Activated CD8-positive, alpha-beta memory T cell treated with anti-CD3 and anti-CD28 coated beads, Interleukin-2, amount 50 U/mL, for 4 hours (primary cell): ENCODE measurements at places on chromosomes 3 and 15.

- DNase-seq, result no peak
Measured at GRCh38 chr15:31485911-31486461, 159.4 kb downstream of the KLF13 start.

DNA sequence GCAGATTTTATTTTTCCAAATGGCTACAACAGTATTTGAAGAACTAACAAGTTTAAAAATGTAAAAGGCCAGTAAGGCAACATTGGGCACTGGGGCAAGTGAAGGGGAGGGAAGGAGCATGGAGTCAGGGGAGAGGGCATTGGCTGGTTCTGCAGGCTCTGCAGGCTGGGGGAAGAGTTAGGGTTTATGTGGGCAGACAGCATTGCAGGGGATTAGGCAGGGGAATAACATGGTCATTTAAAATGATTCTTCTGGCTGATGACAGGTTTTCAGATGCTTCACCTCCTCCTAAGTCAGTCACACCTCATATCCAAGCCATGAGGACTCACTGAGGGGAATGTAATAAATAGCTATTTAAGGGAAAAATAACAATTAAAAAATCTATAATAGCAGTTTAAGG is 52.6 kb downstream of the BTD start:
- no peak for DNase-seq

GRCh38 chr15:69804786-69805185 is 292.9 kb downstream of the TLE3 start:
- no peak for DNase-seq

- DNase-seq, result no peak
Measured at GRCh38 chr3:132555306-132556035, 41.6 kb upstream of the ACKR4 start.

DNA sequence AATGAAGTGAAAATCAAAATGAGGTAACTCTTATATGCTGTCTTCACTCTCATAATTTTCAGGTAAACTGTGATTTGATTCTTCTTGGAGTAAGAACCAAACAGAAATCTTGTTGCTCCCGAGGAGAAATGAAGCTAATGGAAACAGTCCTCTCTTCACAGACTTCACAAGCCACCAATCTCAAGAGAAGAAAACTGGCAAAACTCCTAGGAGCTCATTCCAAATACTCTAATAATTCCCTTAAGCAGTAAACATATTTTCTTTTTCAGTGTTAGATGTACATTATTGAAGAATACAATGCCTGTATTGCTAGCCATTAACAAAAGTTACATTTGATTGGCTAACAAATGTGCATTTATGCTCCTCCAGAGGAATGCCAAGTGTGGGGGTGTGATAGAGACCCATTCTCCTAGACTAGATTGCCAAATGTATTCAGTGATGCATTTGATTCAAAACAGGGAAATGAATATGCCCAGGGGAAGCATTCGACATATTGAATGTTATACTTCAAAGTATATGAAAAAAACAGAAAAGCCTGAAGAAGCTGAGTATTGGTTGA is 11.8 kb upstream of the RIOX2 start:
- DNase-seq, result no peak

DNA sequence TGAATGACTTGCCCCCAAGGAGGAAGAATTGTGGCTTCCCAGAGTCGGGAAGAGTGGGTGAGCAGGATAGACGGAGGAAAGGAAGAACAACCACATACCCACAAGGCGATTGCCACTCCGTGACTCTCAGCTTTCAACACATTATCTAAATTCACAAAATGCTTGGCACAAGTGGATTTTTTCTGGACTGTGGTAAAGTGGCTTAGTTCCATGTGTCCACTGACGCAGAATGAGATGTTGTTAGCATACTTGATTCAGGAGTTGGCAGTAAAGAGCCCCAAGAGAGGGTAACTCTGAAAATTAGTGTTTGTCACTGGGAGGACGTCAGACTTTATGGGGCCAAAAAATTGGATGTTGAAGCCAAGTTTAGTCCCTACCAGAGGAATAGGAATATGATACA is 198.8 kb upstream of the CTNNB1 start:
- DNase-seq, result no peak
